Ureter (tissue), 1 donor: ENCODE measurements at places on chromosomes 13 and 19. TPM values are rescaled to one million over a fixed set of nuclear protein-coding genes. Genes with fewer than 3 reads are reported as not detected.

The ZNF177 gene
- total RNA-seq, result 3.7 TPM

GRCh38 chr19:21439201-21439751 lies 42.3 kb downstream of the ZNF493 start:
- peak; percentile 77 for DNase-seq

GRCh38 chr13:97120976-97121375 lies 101.2 kb upstream of the MBNL2 start:
- no peak for DNase-seq

DNA sequence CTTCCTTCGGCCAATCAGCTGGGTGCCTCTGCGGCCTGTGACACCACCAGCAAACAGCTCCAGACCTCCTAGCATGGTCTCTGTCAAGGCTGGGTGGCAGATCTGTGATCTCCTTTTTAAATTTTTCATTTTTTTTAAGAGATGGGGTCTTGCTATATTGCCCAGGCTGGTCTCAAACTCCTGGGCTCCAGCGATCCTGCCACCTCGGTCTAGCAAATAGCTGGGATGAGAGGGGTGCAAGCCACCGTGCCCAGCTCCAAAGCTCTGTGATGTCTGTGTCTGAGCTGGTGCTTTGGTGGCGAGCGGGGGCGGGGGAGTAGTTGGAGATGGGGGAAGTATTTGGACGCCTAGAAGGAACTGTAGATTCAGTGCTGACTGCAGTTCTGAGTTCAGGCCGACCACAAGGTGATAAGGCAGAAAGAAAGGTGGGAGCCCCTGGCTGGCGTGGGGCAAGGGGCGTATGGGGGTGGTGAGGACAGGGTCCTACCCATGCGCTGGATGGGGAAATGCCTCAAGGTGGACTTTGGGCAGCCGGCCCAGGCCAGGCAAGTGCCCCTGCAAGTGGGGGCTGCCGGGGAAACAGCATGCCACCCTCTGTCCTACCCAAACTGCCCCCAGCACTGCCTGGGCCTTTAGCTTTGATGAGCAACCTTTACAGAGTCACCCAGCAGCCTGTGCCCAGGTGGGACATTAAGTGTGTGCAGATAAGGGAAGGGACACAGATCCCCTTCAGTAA lies 5.5 kb downstream of the DPP9 start:
- no peak for DNase-seq

The ITGBL1 gene
- 1.9 TPM for total RNA-seq

GRCh38 chr13:94079876-94080275 lies 399.6 kb downstream of the DCT start:
- DNase-seq, result no peak

DNA sequence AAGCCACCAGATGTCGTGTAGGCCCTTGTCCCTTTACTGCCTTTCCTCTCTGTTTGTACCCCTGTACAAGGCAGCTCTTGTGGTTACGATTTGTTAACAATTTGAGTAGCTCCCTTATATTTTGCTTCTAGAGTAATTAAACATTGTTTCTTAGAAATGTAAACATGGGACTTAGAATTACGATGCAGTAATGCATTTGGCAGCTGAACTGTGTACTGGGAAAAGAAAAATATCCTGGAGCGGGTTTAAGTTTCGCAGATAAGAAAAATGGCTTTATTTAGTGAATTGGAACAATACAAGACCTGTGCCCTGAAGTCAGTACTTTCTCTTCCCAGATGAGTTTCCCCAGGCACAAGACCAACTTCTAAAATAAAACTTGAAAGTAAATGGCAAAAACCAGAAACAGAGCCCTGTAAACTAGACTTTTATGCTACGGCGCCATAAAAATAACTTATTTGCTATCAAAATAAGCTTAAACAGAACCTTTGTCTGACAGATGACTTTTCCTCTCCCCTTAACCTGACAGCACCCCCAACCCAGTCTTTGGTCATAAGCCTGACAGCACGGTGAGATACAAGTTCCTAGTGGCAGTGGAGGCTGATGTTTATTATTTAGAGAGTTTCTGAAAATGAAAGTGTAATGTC lies 63.0 kb downstream of the LRCH1 start:
- DNase-seq, result no peak

- DNase-seq, result no peak
Observed at GRCh38 chr19:47994209-47994802, at the start of gene ELSPBP1. Gene ELSPBP1 (plus strand): TSS chr19:47994632. CDS start chr19:48008668, 14,036 bp downstream.

- no peak for DNase-seq
Observed at GRCh38 chr19:751501-752341, 809 bp downstream of the MISP start.

The KLHL26 gene
- total RNA-seq, result 14.9 TPM

- no peak for DNase-seq
Observed at GRCh38 chr13:36134632-36135031, 3.5 kb upstream of the DCLK1 start.

DNA sequence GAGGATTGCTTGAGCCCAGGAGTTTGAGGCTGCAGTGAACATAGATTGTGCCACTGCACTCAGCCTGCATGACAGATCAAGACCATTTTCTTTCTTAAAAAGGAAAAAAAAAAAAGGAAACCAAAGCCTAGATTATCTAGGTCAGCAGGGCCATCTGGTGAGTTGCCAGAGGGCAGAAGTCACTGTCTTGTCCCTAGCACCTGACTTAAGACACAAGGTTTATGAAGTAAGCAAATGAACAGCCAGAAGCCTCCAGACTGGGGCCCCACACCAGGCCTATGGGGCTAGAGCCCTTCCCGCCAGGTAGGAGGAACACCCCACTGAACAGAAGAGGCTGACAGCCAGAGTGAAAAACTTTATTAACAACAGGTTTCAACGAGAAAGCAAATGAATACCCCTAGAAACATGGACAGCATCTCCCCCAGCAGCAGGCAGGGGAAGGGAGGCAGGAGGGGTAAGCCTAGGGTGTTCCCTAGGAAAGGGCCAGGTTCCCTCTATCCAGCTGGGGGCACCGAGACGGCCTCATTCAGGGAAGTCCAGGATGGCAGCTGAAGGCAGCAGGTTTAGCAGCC lies 1.2 kb downstream of the WDR83 start:
- DNase-seq, result no peak

The SLC44A2 gene
- total RNA-seq, result 381 TPM

DNA sequence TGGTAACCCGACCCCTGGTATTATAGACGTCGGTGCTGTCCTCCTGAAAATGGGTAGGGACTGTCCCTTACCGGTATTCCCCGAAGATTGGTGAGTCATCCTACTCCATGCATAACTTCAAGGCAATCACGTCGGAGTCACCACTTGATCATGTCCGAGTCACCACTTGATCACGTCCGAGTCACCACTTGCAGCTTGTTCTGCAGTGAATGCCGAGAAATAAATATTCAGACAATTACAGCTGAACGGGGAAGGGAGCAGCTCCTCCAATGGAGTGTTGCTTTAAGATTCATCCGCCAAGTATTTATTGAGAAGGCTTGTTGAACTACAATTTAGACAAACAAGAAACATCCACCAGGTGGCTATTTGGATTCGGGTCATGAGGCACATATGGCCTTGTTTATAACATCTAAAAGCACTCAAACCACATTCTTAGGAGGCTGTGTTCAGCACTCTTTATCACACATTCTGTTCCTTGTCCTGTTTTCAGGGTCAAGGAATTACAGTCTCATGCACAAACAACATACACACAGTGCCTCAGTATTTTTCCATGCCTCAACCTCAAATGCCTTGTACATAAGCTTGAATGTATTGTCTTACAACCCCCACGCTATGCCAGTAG lies 43.1 kb downstream of the ZNF726 start:
- no peak for DNase-seq

- no peak for DNase-seq
Observed at GRCh38 chr13:41970022-41970421, 9.1 kb upstream of the VWA8 start.

DNA sequence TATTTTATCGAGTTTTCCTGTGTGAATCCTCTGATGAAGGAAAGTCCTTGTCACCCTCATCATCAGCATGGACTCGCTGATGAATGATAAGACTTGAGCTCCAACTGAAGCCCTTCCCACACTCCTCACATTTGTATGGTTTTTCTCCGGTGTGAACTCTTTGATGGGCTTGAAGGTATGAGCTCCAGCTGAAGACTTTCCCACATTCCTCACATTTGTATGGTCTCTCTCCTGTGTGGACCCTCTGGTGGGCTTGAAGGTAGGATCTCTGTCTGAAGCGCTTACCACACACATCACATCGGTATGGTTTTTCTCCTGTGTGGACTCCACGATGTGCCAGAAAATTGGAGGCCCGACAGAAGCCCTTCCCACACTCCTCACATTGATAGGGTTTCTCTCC lies 21.7 kb downstream of the ZNF45 start:
- no peak for DNase-seq

The CD37 gene
- total RNA-seq, result 11.0 TPM

DNA sequence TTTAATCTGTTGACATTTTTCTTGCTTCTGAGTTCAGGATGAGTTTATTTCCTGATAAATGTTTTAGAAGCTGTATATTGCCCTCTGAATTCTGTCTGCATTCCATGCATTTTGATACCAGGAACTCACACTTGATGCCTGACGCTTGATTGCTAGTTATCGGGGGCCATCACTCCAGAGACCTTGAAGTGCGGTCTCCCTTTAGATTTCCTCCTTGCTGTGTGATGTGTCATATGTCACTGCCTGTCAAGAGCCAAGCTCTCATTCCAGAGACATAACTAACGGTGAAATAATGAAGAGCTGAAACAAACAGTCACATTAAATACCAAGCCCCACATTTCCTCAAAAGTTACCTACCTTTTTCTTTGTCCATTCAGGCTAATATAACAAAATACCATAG lies 155.5 kb downstream of the TNFSF13B start:
- DNase-seq, result no peak

- DNase-seq, result no peak
Observed at GRCh38 chr19:49430172-49430677, 5.0 kb downstream of the GFY start.

The TMEM145 gene
- total RNA-seq, result 1.4 TPM

GRCh38 chr13:65461590-65461989 lies 1768.5 kb downstream of the PCDH9 start:
- no peak for DNase-seq

The CYP4F8 gene
- total RNA-seq, result 21.6 TPM

The GGN gene
- total RNA-seq, result 0.86 TPM

GRCh38 chr13:40539576-40540327 lies 126.7 kb downstream of the FOXO1 start:
- DNase-seq, result no peak

DNA sequence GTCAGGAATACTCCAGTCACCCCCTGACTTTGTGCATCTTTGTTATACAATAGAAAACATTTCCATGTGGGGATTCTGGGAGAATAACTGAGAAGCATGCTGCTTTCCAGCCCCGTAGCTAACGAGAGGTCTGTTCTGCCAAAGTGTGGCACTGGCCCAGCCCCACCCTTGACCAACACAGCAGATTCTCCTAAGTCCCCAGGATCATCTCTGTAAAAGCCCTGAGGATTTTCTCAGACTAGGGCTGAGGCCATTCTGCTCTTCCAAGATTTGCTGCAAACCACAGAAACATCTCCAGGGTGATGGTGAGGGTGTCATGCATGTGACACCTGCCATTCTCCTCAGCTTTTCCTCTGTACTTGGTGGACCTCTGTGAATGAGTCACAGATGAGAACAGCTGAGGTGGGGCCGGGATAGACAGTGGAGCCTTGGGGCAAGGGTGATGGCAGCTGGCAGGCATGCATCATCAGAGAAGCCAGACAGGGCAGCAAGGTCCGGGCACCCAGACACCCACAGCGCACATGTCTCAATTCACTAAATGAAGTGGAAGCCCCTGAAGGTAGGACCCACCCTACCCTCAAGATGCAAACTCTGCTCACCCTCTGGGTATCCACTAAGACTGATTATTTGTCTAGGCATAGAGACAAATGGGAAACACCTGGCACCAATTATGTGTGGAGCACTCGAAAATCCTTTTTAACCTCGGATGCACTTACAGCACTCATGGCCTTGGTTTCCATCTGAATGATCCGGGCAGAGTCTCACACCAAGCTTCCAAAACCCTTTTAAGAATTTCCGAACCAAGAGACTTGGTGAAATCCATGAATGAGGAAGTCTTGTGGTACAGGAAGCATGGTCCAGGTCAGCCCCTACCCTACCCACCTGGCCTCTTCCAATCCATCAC lies 20.1 kb upstream of the DOCK9 start:
- no peak for DNase-seq

DNA sequence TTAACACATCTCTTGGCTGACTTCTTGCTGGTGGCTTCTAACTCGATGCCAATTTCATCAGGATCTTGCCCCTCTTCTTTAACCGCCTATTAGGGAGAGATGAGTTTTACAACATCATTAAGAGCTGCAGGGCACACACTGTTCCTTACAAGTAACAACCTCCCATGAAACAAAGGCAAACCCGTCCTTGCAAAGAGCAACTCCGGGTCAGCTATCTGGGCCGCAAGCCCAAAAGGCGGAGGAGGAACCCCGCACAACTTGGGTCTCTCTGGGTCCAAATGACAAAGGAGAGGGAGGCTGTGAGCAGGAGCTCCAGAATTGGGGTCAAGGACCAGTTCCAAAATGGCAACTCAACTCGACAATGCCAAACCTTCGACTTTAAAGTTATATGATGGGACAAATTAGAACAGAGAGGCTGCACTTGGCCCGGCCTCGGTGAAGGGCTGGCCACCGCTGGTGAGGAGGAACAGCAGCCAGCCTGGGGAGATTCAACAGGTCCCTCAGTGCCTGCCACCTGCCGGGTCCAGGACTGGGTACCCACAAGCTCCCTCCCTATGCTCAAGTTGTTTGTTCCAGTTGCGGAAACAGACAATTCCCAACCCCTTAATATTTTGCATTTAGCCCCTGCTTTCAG lies 1.1 kb downstream of the SAFB2 start:
- peak; percentile 60 for DNase-seq
